GF-D8 (cell line): ENCODE measurements at places on chromosomes 12 and 14.

- no peak for DNase-seq
These were observed 18.9 kb downstream of the DEGS2 start for GRCh38 chr14:100140452-100141078.

DNA sequence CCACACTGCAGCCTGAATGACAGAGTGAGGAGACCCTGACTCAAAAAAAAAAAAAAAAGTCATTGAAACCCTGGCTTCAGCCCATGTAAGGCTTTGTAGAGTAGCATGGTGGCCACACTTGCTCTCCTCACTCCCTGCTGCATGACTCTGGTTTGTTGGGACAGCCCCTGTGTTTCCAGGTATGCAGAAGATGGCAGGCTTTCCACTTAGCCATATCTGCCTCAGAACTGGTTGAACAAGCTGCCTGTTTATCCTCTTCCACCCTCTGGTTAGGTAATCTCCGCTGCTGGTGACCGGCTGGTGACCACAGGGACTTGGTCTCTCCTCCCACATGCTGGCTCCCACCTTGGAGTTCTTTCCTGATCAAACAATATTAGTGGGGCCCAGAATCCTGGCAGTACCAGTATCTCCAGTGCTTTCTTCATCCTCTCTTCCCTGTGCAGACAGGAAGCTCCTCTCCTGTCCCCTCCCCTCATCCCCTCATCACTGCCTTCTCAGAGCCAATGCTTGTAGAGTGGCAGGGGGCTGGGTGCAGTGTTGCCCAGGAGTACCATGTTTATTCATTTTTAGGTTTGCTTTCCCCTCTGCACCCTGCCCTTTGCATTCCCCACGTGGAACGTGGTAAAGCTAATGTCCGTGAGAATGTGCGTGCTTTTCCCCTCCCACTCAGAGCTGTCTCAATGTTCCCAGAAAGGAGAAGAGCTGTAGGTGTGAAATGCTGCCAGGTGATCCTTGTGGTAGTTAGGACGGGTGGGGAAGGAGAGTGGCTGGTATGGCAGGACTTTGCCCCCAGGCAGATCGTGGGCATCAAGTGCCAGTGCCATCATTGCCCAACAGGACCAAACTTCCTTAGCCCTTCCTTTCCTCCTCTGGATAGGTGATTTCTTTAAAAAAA, 11.3 kb downstream of the ABHD12B start:
- no peak for DNase-seq

DNA sequence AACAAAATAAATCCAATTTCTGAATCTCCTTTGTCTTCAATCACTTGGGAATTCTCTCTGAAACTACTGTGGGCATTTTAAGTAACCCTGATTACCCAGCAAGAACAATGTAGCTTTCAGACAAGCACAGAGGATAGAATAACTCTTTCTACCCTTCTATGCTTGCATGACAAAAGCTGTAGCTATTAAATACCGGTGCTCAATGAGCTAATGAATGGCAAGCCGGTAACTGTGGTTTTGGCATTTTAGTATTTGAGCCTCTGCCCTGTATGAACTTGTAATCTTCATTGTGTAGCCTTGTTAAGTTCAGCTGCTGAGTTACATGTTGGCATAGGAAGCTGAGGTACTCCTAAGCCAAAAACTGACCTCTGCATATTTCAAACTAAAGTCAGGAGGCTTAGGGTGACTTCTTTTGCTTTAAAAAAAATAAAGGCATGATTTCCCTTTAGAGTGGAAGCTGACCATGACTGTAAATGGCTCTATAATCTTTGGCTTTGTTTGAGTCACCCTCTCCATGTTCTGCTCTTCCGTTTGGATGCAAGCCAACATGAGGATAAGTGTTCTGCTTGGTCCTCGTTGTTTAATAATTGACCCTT, 171.0 kb upstream of the HIF1A start:
- DNase-seq, result no peak

DNA sequence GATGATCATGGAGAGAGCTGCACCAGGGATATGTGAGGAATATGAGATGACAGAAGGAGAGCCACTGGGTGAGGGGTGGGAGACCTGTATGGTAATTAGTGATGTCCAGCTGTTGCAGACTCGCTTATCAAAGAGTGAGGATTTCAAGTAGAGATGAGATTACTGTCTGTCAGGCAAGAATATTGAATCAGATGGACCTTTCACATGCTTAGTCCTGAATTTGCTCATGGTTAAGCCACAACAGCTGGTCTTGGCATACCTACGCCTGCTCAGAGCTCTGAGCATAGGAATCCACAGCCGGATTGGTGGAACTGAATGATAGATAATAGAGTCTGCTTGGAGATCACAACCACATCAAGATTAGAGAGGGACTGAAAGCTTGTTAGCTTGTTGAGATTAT, 115.2 kb upstream of the ARHGAP5 start:
- no peak for DNase-seq

DNA sequence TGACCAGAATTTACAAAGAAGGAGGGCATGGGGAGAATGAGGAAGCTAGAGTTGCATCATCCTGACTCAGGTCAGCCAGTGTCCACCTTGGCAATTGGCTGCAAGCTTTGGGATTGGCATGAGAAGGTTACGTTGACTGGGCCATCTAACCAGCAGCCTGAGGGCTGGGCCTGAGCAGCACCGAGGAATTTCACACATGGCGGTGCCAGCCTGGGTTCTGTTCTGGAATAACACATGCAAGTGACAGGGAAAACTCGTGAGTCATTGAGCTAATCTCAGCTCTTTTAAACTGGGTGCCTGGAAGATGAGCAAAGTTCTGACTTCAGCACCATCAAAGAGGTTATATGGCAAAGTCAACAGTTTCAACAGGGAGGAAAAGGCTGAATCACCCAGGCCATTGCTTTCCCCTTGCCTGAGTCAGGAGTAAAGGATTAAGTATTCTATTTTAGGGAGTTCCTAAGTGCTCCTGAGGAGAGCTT, 543.2 kb upstream of the TBX3 start:
- no peak for DNase-seq

- no peak for DNase-seq
These were observed 247.5 kb downstream of the SLC16A7 start for GRCh38 chr12:59843260-59843843.

DNA sequence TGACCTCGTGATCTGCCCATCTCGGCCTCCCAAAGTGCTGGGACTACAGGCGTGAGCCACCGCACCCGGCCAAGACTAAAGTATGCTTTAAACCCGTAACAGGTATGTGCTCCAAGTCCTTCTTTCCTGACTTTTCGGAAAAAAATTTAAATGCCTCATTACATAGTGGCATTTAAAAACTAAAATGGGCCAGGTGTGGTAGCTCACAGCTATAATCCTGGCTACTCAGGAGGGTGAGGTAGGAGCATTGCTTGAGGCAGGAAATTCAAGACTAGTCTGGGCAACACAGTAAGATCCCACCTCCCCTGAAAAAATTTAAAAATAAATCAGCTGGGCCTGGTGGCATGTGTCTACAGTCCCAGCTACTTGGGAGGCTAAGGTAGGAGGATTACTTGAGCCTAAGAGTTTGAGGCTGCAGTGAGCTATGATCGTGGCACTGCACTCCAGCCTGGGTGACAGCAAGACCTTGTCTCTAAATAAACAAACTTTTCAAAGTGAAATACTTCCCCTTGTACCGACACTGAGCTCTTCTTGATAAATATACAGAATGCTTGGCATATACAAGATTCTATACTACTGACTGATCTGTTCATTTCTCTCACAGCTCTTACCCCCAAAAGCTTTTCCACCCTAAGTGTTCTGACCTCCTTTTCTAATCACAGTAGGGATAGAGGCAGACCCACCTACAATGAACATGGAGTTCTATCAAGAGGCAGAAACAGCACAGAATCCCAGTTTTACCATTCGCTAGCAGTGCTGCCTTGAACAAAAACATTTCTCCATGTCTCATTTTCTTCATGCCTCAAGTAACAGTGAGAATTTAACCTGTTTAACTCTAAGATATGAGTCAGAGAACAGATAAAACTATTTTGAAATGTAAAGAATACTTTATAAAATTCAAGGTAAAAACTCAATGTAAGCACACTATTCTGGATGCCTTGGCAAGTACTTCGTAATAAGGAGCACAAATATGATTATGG, 7.9 kb downstream of the PPP4R3A start:
- no peak for DNase-seq

DNA sequence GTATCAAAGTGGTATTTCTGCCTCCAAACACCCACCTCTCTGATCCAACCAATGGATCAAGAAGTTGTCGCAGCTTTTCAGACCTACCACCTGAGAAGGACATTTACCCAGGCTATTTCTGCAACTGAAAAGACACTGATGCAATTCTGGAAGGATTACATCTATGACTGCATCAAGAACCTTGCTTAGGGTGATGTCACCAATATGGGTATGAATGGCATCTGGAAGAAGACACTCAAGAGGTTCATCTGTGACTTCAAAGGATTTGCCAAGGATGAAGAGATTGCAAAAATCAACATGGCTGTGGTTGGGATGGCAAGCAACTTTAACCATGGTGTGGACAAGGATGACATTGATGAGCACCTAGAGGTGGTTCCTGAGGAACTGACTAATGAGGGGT, 154.2 kb downstream of the PCNX1 start:
- no peak for DNase-seq

DNA sequence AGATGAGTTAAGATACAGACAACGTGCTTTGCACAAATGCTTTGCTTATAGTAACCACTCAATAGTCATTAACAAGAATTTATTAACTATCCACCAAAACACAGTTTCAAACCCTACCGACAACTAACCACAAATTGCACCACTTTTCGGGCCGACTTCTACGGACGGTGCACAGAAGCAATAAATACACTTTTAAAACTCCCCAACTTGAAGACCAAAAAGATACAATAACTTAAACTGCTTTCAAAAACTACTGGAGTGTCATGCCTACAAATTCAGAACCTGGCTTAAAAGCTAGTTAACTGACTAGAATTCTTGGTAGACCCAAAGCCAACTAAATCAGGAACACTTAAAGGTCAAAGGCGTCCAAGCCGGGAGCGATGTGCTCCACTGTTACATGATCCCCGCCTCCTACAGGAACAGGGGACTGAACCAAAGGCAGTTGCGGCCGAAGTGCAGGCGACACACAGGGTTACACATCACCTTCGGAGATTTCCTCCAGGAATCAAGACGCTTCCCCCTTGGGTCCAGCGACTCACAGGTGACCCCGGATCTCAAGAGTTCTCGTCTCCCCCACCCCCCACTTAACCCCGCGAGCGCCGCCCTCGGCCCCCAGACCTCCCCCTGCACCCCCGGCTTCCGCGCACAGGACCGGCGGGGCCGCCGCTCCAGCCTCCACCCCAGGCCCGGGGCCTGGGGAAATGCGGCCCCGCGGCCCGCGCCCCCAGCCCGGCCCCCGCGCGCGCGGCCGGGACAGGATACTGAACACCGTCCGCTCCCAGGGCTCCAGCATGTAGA, 507 bp downstream of the SPTSSA start:
- peak; percentile 7 for DNase-seq

GRCh38 chr12:120538281-120539156, 4.4 kb downstream of the RNF10 start:
- peak; percentile 73 for DNase-seq

GRCh38 chr14:31257244-31257553, 49.6 kb upstream of the HECTD1 start:
- DNase-seq, result no peak
